ENCODE measurements at places on chromosomes 7 and 10.

DNA sequence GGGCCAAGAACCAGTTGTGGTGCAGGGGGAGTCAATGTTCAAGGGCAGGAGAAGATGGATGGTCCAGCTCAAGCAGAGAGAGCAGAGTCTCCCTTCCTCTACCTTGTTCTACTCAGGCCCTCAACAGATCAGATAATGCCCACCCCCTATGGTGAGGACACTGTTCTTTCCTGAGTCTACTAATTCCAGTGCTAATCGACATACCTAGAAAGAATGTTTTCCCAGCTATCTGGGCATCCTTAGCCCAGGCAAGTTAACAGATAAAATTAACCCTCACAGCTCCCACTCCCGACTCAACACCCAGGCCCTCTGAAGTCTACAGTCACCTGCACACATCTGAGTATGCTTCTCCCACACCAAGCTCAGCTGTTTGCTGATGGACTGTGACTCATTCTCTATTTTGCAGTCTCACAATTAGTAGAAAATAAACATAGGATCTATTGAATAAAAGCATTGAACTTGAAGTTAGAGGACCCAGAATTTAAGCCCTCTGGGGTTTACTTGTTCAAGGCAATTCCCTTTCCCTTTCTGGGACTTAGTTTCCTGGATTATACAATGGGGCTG is 17.1 kb downstream of the COL13A1 start:
- DNase-seq: no peak

GRCh38 chr7:28592861-28593260 is 180.5 kb downstream of the CREB5 start:
- no peak for DNase-seq

GRCh38 chr7:101223528-101223927 is 5.6 kb downstream of the ZNHIT1 start:
- no peak for DNase-seq

DNA sequence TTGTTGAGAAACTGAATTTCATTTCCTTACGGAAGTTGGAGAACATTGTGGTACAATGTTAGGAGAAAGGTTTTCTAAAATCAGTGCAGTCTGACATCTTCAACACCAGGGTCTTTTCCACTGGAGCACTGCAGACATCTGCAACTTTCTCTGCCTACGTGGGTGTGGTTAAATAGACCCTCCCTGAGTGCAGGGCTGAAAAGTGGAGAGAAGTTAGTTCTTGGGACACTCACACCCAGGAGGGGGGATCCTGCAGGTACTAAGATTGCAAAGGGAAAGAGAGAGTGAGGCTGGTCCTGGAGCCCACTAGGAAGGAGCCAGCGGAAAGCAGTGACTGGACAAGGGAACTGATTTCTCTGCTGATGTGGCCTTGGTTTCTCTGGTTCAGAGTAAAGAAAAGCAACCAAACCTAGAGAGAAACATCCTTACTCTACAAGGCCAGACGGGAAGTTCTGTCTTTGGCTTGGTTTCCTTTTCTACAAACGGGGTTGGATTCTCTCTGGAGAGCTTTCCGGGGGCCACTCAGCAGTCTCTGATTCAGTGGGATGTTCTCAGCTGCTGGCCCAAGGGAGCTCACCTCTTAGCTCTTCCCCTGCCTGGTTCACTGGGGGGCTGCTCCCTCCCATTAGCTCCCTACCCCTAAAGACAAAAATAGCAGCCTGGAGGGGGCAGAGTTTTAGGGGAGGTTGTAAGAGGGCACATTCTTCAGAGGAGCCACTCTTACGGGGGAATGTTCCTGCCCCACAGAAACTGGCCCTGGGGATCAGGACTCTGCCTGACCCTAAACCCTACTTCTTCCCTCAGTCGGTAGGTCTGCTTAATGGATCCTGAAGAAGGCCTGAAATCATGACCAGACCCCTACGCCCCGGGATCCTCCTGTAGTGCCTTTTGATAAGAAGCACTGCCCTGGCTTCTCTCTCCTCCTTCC is 2.7 kb downstream of the UPP1 start:
- DNase-seq: no peak

- DNase-seq: no peak
These were observed 26.9 kb downstream of the ADCY1 start for GRCh38 chr7:45601094-45601493.

DNA sequence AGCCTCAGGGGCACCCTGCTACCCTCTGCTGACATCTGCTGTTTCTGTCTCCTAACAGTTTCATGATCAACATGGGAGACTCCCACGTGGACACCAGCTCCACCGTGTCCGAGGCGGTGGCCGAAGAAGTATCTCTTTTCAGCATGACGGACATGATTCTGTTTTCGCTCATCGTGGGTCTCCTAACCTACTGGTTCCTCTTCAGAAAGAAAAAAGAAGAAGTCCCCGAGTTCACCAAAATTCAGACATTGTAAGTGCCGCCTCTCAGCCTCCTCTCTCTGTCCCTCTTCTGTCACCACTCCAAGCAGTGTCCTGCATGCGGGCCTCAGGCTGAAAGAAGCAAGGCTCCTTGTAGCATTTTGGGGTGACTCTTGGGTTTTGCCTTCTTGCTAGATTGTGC is 39.0 kb downstream of the POR start:
- no peak for DNase-seq

GRCh38 chr7:49327155-49327554 is 402.8 kb downstream of the CDC14C start:
- DNase-seq: no peak
